ENCODE measurements at places on chromosomes 2 and 18.

DNA sequence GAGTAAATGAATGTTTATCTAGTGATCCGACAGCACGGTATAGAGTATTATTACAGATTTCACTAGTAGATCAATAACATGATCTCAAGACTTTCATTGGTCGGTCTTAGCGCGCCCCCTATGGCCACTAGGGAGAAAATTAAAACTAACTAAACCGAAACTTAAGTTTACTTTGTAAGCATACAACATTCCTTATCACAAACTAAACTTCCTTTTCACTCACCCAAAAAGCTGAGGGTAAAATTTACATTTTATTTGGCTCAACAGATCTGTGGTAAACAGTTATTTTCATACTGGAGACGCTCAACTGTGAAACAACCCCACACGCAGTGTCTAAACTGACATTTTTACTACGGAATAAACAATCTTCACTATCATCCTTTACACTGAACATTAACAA is 215.6 kb upstream of the MAP2 start:
- no peak for DNase-seq

DNA sequence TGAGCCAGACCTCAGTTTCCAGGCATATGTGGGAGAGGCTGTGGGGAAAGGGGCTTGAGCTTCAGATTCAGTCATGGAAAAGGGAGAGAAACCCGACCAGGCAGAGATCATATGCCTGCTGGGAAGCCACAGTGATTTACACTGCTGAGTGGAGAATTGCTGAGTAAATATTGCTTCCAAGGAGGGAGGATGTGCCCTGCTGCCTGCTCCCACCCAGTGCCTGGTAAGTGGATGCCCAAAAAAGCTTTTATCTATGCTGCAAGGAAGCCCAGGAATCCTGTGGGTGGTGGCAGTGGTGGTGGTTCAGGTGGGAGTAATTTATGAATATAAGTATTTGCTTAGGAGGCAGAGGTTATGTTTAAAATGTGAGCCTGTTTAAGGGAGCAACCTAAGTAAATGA is 39.5 kb downstream of the INO80C start:
- DNase-seq = no peak

DNA sequence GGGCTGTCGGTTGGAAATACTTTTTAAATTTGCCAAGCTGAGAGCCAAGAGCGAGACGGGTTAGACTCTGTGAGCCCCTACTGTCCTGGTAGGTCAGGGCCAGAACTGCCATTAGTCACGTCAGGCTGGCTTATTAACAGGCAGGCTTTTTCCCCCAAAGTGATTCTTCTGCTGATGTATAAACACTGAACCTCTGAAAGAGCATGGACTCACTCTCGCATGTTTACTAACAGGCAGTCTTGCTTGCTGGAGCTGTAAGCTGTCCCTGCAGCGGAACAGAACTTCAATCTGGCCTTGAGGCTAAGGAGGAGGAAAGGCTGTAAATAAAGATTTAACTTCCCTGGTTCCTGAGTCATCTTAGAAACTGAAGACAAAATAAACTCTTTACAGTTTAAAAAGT is 288.4 kb downstream of the PIEZO2 start:
- DNase-seq = no peak

DNA sequence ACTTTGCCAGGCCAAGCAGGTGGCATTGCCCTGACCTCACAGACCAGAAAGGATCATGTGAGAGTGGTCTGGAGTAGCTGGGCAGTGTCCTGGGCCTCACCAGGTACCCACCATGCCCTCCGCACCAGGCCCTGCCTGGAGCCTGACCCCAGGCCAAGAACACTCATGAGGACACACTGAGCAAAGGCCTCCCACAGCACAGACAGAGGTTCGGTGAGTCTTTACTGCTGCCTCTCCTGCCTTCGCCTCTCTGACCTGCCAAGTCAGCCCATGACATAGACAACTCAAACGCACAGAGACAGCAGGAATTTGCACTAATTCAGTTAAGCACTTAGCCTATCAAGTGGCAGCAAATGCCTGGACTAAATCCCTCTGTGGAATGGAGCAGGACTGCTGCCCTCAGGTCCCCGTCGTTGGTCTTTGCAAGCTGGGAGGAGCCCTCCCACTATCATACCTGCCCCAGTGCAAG is 62.5 kb downstream of the RHOB start:
- DNase-seq = no peak

- peak; percentile 60 for DNase-seq
These were observed 10.5 kb downstream of the VIT start for GRCh38 chr2:36707050-36707449.

DNA sequence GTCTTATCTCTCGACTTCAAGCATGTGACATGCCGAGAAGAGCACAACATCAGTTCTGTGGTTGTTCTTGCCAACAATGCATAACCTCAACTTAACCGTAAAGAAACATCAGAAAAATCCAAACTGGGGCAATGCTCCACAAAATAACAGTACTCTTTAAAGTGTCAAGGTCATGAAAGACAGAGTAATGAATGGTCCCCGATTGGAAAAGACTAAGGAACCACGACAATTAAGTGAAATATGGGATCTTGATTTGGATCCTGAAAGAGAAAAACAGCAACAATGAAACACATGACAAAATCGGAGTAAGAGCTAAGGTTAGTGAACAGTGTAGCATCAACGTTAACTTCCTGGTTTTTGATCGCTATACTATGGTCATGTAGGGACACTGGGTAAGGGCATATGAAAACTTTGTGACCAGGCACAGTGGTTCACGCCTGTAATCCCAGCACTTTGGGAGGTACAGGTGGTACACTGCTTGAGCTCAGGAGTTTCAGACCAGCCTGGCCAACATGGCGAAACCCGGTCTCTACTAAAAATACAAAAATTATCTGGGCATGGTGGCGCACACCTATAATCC is 55.2 kb downstream of the UNC50 start:
- DNase-seq = no peak

GRCh38 chr2:41496908-41497307 is 550.9 kb upstream of the PKDCC start:
- no peak for DNase-seq

GRCh38 chr2:200039724-200040650 is 84.6 kb downstream of the MAIP1 start:
- peak; percentile 99 for DNase-seq

DNA sequence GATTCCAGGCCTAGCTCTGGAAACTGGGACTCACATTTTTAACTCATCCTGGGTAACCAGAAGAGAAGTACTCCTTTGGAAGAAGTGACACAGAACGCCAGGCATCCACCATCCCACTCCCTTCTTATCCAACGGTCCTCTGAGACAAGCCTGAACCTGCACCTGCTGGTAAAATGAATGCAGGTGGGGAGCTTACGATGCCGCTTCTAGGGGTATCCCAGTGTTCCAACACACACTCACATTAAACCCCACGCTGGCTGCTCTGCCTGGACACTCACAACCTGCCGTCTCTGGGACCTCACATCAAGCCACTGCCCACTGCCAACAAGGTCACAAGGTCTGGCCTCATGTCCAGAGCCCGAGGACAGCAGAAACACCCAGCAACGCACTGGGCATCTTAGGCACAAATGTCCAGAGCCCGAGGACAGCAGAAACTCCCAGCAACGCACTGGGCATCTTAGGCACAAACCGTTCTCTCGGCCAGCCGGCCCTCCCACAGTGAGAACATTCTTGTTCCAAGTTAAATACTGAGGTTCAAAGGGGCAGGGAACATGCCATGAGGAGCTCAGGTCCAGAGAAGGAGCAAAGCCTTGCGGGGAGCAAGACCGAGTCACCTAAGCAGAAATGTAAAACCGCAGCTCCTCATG is 9.9 kb downstream of the SLC66A2 start:
- DNase-seq = no peak

DNA sequence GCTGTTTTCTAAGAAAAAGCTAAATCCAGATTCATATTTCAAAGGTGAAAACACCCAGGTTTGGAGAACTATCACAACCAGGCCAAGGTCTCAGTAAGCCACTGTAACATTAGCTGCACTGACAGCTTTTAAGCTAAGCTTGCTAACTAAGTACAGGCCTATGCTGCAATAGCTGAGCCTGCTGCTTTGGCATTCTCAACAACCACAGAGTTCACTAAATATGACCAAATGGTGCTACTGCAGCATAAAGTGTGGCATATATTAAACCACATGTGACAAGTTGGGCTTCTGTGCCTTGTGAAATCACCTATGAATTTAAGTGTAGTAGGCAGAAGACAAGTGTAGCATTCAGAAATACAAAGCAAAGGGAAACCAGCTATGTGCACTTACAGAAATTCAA is 206.7 kb downstream of the TCF4 start:
- peak; percentile 70 for DNase-seq

- DNase-seq = no peak
These were observed 242.3 kb upstream of the COPS8 start for GRCh38 chr2:236843161-236843968.

DNA sequence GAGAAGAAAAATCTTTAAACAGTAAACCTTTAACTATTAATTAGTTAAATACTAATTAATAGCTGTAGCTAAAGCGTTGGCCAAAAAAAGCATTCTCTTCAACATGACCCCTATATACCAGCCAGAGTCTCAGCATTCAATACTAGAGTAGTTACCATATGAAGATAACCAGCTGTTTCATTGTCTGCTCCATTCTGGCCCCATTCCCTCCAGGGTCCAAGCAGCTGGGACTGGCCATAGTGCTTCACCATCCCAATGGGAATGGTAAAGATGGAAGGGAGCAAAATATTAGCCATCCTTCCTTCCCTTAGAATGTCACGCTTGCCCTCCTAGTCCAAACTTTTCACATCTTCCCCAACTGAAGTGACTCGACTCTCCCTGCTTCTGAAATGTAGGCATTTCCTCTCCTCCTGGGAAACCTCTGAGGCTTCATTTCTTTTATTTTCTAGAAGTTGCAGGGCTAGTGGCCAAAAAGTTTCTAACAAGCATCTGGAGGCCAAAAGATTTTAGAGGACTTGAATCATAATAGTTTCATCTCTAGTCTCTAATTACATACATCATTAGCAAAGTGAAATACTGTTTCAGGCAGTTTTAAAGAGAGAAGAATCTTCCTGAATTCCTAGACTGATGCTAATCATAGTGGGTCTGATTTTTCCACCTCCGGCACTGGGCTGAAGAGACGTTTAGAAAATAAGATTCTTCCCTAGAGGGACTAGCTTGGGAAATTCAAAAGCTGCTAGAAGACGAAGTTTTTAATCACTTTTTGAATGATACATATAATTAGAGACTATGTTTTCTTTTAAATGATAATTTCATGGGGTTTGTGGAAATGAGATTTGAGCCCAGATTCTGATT is 52.7 kb downstream of the CCDC68 start:
- peak; percentile 74 for DNase-seq

DNA sequence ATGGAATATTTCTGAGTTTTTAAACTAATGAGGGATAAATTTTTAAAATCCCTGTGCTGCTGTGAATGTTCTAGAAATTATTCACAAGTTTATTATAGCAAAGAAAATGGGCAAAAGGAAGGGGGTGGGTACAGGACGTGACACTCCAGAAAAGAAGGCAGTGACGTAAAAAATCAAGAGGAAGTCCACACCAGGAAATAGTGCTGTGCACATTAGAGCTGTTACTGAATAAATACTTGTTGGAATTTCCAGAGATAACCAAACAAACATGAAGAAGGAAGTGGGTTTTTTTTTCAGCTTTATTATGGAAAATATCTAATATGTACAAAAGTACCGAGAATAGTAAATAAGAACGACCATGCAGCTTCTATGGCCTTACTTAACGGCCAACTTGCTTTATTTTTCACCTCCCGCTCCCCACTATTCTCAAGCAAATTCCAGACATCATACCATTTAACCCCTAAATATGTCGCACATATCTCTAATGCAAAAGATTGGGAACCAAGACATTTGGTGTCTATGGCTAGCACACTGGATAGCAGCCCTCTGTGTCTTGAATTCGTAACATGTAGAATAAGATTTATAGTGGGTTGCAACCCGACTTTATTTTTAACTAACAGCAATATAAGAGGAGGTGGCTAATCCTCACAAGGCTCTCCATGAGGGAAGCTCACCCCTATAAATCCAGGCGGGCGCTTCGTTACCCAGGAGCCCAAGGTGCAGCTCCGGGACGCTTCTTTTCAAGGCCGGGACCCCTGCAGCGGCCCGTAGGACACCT is 580 bp upstream of the NDUFV2 start:
- DNase-seq = no peak

- no peak for DNase-seq
These were observed 120.5 kb downstream of the PARD3B start for GRCh38 chr2:204665771-204666170.

GRCh38 chr2:52512760-52513159 is 1254.8 kb upstream of the CHAC2 start:
- no peak for DNase-seq
